A549 treated with RU486 at 1 μM for 4 hours (cell line): ENCODE measurements at places on chromosomes 6 and 20. TPM values are rescaled to one million over a fixed set of nuclear protein-coding genes. Genes with fewer than 3 reads are reported as not detected.

Gene MCHR2
- total RNA-seq: not detected in 5 replicates

Gene LIN28B
- 1.4 to 2.0 TPM (median 1.7 TPM) in 5 replicates for total RNA-seq

Gene RBM24
- 10.4 to 13.7 TPM (median 12.7 TPM) in 5 replicates for total RNA-seq

Gene FOXQ1
- 3.5 to 7.5 TPM (median 6.7 TPM) in 5 replicates for total RNA-seq

Gene PAK5
- not detected in 5 replicates for total RNA-seq

Gene CLIC5
- total RNA-seq: not detected in 5 replicates

Gene SLC44A4
- total RNA-seq: 0.07 to 0.30 TPM in 2 of 5 replicates, not detected in the others

Gene MAS1
- not detected in 5 replicates for total RNA-seq
